ENCODE measurements at places on chromosomes 3 and 15.
A peak's percentile ranks its signal among the peaks of the same experiment; 100 is the strongest.

DNA sequence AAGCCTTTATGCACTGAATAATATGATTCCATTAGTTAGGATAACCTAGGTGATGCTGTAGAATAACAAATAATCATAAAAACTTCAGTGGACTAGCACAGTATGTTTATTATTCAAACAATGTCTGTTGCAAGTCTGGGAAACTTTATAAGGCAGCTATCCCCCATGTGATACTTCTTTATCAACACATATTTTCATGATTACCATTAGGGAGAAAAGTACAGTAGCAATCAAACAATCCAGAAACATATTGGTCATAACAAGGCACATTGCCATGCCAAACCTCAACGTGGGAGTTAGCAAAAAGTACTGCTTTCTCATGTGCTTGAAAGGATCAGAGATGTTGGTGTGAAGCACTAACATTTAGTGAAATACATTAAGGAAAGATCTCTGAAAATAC, 35.5 kb downstream of the EOMES start:
- peak; percentile 85 for DNase-seq

DNA sequence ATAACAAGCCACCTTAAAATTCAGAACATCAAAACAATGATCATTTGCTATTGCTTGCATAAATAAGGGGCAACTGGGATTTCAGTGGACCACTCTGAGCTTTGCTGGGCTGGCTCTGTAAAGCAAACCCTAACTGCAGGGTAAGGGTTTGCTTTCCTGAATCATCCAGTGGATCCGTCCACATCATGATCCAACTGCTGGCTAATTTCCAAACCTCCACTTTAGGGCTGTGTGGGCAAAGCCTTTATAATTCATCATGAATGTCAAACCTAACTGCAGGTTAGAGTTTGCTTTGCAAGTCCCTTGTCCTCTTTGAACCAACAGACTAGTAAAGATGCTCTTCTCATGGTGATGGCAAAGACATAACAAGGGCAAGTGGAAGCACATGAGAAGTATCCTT, 76.1 kb downstream of the SYNPR start:
- no peak for DNase-seq

- no peak for DNase-seq
Observed at GRCh38 chr15:48533982-48534381, 111.5 kb downstream of the FBN1 start.

DNA sequence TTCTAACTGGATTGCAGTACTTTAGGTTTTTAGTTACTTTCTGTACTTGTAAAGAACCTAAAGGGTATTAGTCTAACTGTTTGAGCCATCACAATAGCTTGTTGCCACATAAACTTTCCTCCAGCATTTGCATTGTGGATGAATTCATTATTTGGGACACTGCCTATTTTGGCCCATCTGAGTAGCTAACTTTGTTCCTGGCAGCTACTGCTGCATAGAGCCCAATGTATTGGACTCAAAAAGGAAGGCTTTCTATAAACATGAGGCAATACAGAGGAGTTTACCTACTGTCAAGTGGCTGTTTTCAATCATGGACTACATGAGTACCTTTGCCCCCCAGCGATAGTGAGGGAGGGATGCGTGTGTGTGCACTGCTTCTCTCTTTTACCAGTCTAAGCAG, 1.9 kb downstream of the ROBO2 start:
- no peak for DNase-seq

DNA sequence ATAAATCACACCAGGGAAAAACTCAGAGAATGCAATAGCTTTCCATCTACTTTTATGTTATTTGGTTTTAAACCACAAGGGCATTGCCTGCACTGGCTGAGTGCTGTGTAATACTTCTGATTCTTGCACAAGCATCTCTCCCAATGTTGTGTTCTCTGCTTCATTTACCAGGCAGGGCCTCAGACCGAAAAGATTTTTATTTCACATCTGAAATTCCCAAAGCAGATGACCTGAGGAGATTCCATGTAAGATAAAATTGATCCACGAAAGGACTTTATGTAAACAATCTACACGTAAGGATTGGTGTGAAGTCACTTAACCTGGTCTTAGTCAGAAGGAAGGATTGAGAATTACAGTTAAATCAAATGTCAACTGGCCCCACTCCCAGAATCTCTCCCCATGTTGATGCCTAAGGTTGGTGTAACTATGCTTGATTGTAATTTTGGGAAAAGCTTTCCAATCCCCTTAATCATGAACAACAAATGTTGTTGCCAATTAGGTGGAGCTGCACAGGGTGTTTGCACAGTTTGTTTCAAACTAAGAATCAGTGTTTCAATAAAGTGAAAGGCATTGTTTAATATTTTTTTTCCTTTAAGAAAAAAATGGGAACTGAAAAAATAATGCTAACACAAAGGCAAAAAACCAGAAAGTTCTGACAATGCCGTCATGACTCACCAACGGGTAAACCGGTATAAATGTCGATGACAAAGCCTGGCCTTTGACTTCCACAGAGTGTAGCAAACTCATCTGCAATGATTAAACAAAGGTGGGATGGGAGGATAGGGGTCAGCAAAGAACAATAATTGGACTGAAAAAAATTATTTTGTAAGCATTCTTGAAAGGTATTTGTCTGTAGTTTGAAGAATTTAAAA, 128.6 kb downstream of the DUT start:
- DNase-seq: peak; percentile 90

DNA sequence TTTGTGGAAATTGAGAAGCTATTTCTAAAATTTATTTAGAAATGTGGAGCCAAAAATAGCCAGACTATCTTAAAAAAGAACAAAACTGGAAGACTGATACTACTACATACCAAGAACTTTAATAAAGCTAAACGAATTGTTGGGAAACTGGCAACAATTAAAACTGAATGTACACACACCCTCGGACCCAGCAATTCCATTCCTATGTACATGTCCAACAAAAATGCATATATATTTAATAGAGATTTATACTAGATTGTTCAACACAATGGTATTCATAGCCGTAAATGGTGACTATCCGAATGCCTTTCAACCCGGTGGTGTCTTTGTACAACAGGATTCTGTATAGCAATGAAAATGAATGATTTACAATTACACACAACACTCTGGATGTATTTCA, 136.5 kb upstream of the RASGRP1 start:
- DNase-seq: no peak

DNA sequence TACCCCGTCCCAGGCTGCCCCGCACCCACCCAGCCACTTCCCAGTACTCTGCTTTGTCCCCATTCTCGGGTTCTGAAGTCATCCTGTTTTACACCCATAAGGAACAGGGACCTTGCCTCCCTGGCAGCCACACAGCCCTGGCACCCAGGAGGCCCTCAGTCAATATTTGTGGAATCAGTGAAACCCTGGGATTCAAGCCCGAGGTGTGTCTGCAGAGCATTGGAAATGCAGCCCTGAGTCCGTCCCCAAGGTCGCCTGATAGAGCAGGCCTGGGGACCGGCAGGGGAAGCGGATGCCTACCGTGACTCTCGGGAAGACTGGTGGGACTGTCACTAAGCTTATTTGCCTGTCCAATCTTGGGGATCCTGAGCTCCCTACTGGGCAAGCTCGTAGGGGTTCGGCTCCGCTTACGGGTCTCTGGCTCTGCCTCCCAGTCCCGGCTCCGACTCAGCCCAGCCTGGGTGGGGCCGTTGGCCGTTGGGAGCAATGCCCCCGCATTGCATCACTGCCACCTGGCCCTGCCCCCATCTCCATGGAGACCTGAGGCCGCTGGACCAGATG, 64.4 kb upstream of the TAMM41 start:
- DNase-seq: no peak

DNA sequence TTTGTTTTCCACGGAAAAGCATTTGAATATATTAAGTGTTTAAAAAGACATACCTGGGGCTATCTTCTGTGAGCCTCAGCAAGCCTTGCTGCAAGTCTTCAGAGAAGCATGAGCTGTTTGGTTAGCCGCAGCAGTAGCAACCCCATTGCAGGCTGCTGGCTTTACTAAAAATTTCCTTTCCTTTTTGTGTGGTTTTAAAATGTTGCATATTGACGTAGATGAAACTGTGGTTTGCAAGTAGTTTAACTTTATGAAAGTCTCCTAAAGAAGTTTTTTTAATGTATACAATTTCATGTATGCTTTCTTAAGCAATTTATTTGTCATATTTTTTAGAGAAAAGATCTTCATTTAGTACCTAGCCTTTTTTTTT, at the start of gene GPR171:
GPR171 (minus strand) TSS at position 166 of the 370 bp plus-strand sequence. CDS start 3,830 bp downstream, outside the sequence.
- DNase-seq: no peak

DNA sequence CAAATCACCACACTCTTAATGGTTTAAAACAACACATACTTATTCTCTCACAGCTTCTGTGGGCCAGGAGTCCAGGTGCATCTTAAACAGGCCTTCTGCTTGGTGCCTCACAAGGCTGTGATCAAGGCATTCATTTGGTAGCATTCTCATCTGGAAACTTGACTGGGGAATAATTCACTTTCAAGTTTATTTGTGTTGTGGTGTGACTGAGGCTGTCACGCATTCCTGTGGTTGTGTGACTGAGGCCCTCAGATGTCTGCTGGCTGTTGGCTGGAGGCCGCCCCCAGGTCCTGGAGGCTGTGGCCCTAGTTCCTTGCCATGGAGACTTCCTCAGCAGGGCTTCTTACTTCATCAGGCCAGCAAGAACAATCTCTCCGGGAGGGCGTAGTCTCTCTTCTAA, 16.9 kb upstream of the FAM3D start:
- DNase-seq: no peak

DNA sequence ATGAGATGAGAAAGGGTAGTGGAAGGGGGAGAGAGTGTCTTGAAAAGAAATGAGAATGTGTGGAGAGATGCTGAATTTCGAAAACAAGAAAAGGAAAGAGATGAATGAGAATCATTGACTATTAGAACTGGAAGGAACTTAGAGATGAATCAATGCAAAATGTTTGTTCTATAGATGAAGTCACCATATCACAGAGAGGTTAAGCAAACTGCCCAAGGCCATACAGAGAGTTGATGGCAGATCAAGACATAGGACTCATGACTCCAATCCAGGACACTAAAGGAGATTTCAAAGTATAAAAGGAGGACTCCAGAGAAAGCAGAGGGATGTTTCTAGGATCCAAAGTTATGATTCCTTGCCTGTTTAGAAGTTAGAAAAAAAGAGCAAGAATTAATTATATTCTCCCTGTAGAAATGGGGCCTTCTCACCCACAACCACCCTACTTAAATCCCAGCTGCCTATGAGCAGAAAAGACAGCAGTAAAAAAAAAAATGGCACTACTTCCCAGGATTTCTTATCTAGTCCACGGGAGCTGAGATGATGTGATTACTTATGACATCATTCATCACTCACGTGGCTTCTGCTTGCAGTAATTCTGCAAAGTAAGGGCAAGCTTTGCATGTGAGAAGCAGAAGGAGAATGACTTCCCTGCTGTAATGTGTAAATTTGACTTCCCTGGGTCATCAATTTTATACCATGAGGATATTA, 210.8 kb upstream of the MRPL3 start:
- DNase-seq: no peak

- DNase-seq: no peak
Observed at GRCh38 chr15:79089890-79090486, 592 bp downstream of the RASGRF1 start.

DNA sequence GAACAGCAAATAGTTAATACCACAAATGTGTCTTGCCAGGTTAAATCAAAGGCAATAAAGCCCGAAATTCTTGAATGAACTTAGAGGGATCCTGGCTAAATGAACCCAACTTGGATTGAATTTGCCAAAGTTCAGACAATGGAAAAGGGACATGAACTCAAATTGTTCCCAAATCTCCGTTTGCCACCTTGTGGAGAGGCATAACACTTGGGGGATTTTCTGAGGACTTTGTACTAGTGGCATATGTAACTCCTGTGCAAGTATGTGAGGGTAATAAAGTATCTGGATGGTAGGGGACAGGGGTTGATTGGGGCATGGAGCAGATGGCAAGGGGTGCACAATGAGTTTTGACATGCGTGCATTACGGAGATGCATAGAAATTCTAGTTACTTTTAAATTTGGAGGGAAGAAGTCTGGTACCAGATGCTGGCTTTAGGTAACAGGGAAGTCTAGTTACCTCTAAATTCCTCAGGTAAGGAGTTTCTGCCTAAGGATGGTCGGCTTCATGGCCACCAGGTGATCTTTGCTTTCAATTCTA, 1.2 kb upstream of the TCAIM start:
- DNase-seq: no peak

DNA sequence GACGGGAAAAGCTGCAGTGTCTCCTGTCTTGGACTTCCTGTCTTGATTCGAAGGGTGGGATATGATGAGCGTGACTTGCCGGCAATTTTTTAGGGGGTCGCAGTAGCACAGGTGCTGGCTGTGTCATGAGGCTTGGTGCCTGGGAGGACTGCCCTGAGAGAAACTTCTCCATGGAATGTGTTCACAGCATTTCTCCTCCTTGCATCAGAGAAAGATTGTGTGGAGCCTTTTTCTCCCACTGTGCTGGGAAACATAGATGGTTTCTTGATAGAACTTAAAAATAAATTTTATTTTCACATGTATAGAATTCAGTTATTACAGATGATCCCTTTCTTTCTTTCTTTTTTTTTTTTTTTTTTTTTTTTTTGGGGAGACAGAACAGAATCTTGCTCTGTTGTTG, 121.4 kb downstream of the KLHL25 start:
- no peak for DNase-seq

GRCh38 chr3:134029256-134029733, 430 bp downstream of the SLCO2A1 start:
- DNase-seq: no peak

- DNase-seq: no peak
Observed at GRCh38 chr3:99313485-99313884, 324.9 kb upstream of the COL8A1 start.

DNA sequence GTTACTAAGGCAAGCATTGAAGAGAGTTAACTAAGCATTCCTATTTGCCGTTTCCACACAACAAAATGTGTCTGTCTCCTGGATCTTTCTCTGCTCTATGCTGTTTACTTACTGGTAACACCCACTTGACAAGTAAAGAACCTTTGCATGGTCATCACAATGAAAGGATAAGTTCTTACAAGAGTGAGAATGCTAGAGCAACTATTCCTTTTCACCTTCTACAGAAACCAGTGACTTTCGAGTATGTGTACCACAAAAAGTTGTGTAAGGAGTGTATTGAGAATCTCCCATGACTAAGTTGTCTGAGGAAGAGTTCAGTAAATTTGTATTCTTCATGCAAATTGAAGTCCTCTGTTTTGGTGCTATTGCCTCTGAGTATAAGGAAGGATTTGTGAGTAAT, 10.8 kb downstream of the TIPARP start:
- no peak for DNase-seq

- no peak for DNase-seq
Observed at GRCh38 chr3:37993820-37994638, 3.4 kb downstream of the VILL start.
